Forelimb muscle (tissue), 1 donor: ENCODE measurements at places on chromosomes 13 and 19. TPM values are rescaled to one million over a fixed set of nuclear protein-coding genes. Genes with fewer than 3 reads are reported as not detected.
A peak's percentile ranks its signal among the peaks of the same experiment; 100 is the strongest.

DNA sequence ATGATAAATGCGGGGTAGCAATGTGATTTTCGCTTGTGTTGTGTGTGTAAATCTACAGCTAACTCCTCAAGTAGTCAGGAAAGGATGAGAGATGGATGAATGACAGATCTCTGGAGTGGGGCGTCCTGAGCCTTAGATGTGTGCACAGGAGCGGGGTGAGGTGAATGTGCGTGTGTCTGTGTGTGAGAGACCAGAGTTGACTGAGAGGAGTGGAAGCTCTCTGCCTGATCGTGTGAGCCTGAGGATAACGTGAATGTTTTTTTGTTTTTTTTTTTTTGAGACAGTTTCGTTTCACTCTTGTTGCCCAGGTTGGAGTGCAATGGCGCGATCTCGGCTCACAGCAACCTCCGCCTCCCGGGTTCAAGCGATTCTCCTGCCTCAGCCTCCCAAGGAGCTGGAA is 805 bp downstream of the ZNF461 start:
- no peak for DNase-seq

GRCh38 chr13:65907666-65908525 is 1322.2 kb downstream of the PCDH9 start:
- no peak for DNase-seq

Gene POLD1
- 15.2 TPM for polyA plus RNA-seq

- DNase-seq = no peak
Measured at GRCh38 chr19:57382806-57383488, 6.7 kb upstream of the ZNF548 start.

Gene KIR2DL1
- polyA plus RNA-seq = not detected

Gene BLVRB
- polyA plus RNA-seq = 32.2 TPM

GRCh38 chr13:35886332-35887114 is 244.7 kb downstream of the DCLK1 start:
- no peak for DNase-seq

DNA sequence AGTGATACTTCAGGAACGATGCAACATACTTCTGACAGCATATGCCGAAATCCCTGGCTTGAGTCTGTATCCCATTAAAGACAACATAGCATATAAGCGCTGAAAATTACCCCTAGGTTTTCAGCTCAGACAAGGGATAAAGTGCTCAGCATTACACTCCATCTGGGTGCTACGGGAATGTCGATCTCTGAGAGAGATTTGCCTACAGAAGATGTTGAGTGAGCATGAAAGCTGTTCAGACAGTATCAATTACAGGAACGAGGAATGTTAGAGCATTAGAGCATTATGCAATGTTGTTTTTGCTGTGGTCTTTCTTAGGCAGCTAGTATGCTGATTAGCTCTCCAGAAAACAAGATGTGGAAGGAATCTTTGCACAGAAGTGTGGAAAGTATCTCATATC is 484.5 kb downstream of the LIG4 start:
- DNase-seq = no peak

DNA sequence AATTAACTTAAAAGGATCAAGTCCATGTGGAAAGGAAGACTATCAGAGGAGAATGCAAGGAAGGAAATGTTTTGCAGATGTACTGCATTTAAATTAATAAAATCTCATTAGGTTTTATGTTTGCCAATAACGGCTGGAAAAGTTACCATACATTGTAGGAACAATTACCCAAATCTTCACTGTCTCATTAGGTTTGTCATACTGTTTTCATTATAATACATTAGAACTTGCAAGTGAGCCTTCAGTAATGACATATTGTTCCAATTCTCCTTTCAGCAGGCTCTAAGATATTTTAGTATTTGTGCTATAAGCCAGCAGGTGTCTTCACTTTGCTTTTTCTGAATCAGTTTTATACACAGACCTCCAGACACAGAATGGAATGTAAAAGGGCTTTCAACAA is 661.6 kb upstream of the KLHL1 start:
- DNase-seq = peak; percentile 40

Gene CCDC194
- polyA plus RNA-seq = not detected

GRCh38 chr19:34363930-34364329 is 1.1 kb upstream of the GPI start:
- no peak for DNase-seq

Gene LILRB5
- polyA plus RNA-seq = 8.1 TPM

GRCh38 chr19:18478545-18479311 is 40.8 kb upstream of the ISYNA1 start:
- DNase-seq = peak; percentile 39

Gene SLITRK1
- polyA plus RNA-seq = 0.09 TPM

GRCh38 chr13:107649079-107649478 is 566.3 kb downstream of the LIG4 start:
- DNase-seq = no peak

DNA sequence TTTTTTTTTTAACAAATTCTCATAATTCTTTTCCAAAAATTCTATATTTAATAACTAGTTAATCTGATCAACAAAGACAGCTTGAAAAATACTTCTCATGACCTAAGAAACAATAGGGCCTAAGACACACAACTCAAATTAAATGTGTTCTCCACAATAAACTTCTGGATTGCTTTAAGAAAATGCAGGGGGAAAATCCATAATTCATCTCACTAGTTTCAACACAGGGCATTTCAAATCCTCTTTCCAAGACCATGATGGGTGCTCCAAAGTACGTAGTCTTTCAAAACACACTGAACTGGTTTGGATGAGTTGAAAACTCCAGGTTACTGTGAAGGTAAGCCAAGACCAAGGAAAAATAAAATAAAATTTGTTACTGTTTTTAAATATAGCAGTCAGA is 62.6 kb downstream of the DCLK1 start:
- no peak for DNase-seq
